Heart right ventricle (tissue), 16 donors: ENCODE measurements at places on chromosomes 11 and 22.
A peak's percentile ranks its signal among the peaks of the same experiment; 100 is the strongest.

DNA sequence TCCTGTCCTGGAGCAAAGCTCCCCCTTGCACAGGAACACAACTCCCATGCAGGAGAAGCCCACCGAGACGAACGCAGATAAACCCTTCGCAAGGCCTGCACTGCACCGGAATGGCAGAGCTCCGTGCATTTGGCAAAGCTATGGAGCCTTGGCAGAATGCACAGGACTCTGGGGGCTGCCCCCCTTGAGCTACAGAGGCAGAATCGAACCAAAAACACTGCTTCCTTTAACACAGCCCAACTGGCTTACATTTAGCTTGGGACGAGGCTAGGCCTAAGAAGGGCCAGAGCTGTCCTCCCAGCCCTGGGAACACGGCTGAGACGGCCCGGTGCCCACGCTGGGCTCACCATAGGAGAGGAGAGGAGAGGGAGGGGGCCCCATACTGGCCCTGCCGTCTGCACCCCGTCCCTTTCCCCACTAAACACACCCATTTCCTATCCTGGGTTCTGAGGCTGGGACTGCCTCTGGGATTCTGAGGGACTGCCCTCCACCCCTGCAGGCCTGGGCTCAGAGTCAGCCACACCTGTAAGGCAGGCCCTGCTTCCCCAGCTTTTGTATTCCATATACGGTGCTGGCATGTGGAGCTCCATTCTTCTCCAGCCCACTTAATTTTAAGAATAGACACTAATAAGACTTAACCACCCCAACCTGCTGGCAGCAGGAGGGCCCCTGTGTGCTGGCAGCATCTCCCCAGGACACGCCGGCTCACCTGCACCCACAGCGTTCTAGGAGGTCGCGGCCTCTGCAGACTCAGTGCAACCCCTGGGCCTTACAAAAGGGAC is 32.9 kb downstream of the PPM1F start:
- no peak for DNase-seq

GRCh38 chr11:87719326-87720073 is 455.7 kb downstream of the RAB38 start:
- no peak for DNase-seq

- DNase-seq: no peak
Measured at GRCh38 chr11:9774591-9775397, 110.9 kb downstream of the SWAP70 start.

DNA sequence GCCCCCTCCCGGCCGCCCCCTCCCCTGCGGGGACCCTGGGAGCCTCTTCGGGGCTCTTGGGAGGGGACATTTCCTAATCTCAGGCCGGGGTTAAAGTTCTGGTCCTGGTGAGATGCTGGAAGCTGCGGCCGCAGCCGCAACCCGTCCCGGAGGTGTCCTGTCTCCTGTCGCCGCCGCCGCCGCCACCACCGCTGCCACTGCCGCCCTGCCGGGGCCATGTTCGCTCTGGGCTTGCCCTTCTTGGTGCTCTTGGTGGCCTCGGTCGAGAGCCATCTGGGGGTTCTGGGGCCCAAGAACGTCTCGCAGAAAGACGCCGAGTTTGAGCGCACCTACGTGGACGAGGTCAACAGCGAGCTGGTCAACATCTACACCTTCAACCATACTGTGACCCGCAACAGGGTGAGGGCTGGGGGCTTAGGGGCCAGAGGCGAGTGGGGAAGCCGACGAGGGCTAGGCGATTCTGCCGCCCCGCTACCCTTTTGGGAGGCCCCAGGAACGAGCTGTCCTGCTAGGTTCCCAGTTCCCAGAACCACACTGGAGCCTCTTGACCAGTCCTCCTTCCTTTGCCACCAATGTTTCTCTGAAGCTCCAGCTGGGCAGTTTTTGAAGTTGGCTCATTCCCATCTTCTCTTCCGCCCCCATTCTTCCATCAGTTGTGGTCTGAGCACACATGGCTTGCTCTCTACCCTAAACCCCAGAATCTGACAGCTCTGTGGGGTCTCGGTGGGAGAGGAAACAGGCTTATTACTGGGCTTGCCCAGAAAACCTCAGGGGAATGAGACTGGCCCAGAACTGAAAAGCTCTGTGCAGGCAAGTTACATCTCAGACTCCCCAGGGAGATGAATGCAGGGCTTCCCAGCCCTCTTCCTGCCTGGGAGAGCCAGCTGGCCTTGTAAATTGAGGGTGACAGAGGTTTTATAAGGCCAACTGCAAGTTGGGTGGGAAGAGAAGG is 781 bp downstream of the SIDT2 start:
- peak; percentile 53 for DNase-seq

DNA sequence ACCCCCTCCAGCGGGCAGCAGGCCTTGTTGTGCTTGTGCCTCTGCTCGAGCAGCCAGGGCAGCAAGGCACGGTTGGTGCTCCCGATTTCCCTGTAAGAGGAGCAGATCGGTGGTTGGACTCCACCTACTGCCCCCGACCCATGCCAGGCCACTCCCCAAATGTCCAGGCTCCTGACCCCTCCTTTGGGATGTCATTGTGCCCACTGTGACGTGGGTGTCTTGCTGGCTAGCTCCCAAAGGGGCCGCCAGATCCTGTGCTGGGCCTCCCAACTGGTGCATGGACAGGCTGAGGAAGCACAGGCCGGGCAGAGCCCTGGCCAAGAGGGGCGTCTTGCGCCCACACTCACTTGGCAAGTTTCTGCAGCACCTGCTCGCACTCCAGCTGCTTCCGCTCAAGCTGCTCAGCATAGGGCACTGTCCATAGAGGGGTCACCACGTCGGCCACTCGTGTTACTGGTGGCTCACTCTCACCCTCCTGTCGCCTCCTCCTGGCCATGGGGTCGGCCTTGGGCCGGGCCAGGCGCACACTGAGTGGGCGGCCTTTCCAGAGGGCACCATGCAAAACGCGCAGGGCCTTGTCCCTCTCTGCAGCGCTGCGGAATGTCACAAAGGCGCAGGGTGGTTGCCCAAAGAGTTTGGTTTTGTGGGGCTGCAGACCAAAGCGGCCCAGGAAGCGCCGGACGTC is at the start of gene RANBP1:
TSS of gene RANBP1 (plus strand) at position 414 of the 685 bp plus-strand sequence. CDS start at position 495, 81 bp downstream.
- no peak for DNase-seq

- DNase-seq: no peak
Measured at GRCh38 chr11:339963-340362, 19.3 kb upstream of the IFITM3 start.

DNA sequence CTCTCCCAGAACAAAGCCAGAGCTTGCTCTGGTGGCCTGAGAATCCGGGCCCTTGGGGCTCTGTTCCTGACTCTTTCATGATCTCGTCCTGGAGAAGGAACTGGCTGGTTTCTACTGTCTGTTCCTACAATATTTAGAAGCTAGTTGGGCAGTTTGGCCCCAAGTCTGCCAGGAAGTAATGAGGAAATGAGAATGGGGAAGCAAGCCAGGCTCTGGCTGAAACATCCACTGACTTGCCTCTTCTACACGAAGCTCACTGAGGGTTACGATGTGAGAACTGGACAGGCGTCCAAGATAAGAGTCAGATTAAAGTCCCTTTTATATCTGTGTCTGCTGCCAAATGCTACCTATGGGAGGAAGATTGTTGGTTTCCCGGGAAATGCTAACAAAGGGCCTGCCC is 110.0 kb upstream of the KIRREL3 start:
- DNase-seq: no peak

GRCh38 chr11:57527056-57527631 is 3.4 kb downstream of the TIMM10 start:
- DNase-seq: peak; percentile 70

DNA sequence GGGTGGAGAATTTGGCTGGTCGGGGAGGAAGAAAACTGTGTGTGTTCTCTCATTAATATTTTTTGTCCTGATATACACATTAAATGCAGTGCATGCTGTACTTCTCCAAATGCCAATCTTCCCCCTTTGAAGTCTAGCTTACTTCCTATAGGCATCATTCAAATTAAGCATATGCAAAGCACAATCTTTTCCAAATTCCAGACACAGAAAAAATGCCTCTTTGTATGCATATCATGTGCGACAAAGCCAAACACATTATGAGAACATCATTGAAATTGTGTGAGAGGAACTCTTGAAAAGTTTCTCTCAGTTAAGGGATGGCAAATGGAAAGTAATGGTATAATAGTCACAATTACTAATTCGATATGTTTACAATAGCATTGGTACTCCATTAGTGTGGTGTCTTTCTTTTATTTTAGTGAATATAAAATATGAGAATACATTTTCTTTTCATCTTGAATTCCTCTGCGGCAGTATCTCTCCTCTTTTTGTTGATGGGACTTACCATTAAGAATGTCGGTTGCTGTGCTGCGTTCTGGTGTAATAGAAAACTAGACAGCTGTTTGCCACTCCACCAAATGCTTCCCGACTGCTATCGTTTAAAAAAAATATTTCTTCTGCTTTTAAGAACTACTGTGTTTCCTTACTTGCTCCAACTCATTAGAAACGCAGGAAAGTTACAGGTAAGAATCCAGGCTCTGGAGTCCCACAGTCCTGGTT is 19.3 kb upstream of the NRIP3 start:
- DNase-seq: no peak

DNA sequence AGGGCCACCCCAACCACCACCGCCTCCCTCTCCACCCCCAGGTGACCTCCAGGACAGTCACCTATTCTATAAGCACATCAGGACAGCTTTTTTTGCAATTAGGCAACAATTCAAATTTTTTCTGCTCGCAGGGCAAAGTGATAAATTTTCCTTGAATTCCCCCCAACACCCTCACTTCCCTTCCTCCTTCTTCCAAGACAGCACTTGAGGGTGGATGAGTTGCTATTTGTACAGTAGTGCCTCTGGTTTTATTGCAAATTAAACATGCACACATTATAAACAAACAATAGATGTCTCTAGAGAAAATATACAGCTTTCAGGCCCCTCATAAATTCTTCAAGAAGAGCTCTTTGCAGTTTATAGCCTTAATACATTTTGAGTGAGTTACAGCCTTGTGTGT is 80.9 kb upstream of the USP47 start:
- DNase-seq: no peak

DNA sequence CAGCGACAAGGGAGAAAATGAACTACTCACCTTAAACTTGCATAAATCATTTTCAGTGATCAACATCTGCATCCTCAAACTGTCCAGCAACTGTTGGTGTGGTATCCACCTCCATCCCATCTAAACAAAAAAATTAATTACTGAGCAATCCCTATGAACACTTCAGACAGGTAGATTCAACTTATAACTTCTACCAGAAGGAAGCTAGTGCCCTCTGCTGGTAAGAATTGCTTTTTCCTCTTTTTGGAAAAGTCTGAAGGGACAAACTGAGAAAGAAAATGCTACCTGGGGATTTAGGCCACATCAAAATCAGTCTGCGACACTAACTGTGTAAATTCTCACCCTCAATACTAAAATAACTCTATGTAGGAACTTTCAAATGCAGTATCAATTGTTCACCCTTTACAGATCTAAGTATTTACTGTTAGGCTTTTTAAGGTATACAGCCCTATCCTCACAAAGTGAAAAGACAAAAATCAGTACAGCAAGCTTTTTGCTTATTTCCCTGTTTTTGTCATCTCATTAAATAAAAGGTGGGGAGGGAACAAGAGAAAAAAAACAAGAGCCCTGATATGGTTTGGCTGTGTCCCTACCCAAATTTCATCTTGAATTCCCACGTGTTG is 17.9 kb downstream of the CLNS1A start:
- DNase-seq: no peak

GRCh38 chr11:66727282-66728037 is 1.6 kb downstream of the SPTBN2 start:
- DNase-seq: no peak

- no peak for DNase-seq
Measured at GRCh38 chr11:7520981-7521487, 7.2 kb downstream of the PPFIBP2 start.

DNA sequence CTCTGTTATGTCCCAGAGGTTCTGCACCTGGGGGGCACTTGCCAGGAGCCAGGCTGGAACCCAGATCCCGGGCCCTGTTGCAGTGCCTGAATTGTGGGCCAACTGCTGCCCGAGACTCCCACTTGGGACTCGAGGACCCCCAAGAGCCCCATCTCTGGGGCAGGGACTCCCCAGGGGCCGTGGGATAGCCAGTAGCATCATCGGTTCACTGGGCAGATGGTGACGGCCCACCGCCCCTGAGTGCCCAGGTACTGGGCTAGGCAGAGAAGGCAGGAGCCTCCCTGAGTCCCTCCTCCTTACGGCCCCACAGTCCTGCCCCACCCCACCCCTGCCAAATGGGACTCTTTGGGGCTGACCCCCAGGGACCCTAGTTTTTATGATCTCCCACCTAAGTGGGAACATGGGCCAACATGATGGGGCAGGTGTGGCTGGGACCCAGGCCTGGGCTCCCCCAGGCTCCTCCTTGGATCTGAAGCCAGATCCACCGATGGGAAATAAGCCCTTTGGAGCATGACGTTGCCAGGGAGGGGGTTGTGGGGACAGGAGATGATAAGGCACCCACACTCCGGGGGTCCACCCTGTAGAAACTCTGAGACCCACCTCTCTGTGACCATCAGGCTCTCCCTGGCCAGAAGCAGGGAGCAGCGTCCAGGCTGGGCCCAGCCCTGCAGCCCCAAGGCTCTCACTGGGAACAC is 94.5 kb upstream of the FGF3 start:
- DNase-seq: no peak

DNA sequence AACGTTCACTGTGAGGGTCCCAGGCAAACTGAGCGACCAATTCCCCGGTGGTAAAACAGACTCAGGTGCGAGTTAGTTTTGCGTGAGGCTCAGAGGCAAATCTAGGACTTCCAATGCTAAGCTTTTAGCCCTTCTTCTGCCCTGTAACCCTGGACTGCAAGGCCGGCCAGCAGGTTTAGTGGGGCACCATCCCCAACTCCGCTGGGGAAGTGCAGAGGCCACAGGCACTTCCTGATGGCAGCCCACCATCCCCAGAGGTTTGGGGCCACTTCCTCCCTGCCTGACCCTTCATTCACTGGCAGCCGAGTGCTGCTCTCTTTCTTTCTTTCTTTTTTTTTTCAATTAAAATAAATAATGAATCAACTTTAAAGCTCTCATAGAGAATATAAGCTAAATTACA is 124.6 kb upstream of the B3GAT1 start:
- DNase-seq: peak; percentile 2

GRCh38 chr22:48701296-48702030 is 1126.2 kb downstream of the BRD1 start:
- no peak for DNase-seq

- DNase-seq: no peak
Measured at GRCh38 chr22:19046719-19047609, 75.2 kb downstream of the DGCR2 start.

DNA sequence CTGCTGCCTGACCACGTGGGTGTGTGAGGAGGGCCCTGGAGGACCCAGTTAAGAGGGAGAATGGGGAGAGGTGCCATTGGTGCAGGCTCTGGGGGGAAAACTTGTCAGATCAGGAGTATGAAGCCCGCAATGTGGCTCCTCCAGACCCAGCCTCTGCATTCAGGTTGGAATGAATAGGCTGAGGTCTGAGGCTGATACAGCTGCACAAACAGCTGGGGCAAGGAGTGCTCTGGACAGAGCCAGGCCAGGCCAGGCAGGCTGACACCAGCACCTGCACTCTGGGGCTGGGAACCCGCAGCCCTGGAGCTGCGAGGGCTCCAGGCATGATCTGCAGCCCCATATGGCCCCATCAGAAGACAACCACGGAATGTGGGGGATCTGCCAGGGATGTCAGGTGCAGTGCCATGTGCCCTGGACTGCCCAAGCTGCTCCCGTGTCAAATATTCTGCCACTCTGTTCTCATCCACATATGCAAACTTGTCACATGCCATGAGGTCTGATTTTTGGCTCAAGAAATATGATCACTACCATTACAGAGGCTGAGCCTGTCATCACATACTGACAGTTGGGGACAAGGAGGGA is 27.2 kb upstream of the KCNJ11 start:
- DNase-seq: no peak
